CD4-positive, alpha-beta T cell (primary cell): ENCODE measurements at places on chromosomes 2 and 18. TPM values are rescaled to one million over a fixed set of nuclear protein-coding genes. Genes with fewer than 3 reads are reported as not detected.

The SCYGR4 gene
- not detected for total RNA-seq

- no peak for DNase-seq
- H3K4me3 ChIP-seq, result no peak overlapping the region
- H3K27me3 ChIP-seq, result no peaks in the 10 kb centered on the region
- no peaks in the 10 kb centered on the region for H3K36me3 ChIP-seq
- no peaks in the 10 kb centered on the region for H3K4me1 ChIP-seq
These were observed 47.4 kb upstream of the CYRIA start for GRCh38 chr2:16713011-16713423.

DNA sequence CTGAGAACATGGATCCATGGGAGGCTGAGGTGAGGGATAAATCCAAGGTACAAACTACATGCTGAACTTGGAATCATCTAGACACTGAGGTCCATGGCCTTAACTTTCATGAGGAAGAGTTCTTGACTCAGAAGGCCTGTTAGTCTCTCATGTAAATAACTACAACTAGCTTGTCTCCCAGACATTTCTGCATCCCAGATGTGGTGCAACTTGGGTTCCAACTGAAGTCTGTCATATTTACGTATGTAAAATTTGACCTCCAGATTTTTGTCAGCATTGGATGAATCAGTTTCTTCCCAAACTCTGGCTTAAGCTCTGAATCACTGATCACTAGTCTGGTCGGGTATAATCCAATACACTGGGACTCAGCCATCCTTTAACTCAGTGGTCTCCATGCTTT is 306.9 kb downstream of the PDE11A start:
- H3K36me3 ChIP-seq, result no peaks in the 10 kb centered on the region
- no peak overlapping the region for H3K4me3 ChIP-seq
- H3K27me3 ChIP-seq, result no peaks in the 10 kb centered on the region
- no peak overlapping the region for H3K27ac ChIP-seq
- peaks cover 6% of the 10 kb centered on the region for H3K4me1 ChIP-seq
- DNase-seq, result no peak

The MEX3C gene
- 76.1 TPM for total RNA-seq

DNA sequence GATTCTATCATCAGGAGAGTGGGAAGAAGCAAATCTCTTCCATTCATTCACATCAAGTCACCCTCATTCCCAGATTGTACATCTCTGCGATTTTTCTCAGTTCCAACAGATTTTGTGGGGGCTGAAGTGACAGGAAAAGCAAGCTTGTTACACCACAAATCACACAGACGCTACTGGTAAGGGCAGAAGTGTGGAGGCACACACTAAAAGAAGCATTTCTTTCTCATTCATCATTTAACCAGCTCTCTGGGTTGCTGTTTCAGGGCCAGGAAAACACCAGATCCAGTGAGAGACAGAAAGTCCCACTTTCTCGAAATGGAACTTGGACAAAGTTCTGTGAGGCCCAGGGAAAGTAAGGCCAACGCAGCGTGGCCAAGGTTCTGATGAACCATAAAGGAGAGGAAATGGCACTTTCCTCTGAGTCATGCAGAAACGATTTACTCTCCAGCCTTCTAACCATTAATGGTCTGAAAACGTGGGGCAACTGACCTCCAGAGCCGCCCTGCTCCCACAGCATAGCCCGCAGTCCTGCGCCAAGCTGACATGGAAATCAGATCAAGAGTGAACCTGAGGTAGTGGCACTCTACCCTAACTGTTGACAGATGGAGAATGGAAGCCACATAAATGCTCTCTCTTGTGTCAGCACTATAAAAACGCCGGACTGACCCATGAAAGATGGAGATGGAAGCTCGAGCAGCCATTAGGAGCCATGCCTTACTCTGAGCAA is 191.0 kb downstream of the C1D start:
- H3K4me3 ChIP-seq, result no peak overlapping the region
- no peaks in the 10 kb centered on the region for H3K4me1 ChIP-seq
- H3K36me3 ChIP-seq, result no peaks in the 10 kb centered on the region

The UPP2 gene
- not detected for total RNA-seq

The SLC14A1 gene
- total RNA-seq, result 5.2 TPM

DNA sequence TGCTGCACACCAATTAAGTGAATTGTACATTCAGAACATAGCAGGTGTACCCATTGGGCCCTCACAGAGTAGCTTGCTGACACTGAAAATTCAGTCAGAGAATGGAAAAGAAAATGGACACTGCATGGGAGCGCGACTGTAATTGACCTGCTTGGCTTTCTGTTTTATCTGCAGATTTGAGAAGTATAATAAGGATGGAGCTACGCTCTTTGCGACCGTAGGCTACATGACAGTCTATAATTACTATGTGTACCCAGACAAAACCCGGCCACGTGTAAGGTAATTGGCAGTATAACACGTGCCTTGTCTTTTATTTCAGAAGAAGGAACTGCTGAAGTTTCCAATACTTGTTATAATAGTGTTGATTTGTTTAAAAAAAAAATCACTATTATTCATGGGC is 33.5 kb upstream of the METAP1D start:
- H3K4me3 ChIP-seq, result no peak overlapping the region
- peaks cover 41% of the 10 kb centered on the region for H3K36me3 ChIP-seq
- no peaks in the 10 kb centered on the region for H3K27me3 ChIP-seq

The GPR155 gene
- 8.3 TPM for total RNA-seq

The ZAP70 gene
- 440 TPM for total RNA-seq

DNA sequence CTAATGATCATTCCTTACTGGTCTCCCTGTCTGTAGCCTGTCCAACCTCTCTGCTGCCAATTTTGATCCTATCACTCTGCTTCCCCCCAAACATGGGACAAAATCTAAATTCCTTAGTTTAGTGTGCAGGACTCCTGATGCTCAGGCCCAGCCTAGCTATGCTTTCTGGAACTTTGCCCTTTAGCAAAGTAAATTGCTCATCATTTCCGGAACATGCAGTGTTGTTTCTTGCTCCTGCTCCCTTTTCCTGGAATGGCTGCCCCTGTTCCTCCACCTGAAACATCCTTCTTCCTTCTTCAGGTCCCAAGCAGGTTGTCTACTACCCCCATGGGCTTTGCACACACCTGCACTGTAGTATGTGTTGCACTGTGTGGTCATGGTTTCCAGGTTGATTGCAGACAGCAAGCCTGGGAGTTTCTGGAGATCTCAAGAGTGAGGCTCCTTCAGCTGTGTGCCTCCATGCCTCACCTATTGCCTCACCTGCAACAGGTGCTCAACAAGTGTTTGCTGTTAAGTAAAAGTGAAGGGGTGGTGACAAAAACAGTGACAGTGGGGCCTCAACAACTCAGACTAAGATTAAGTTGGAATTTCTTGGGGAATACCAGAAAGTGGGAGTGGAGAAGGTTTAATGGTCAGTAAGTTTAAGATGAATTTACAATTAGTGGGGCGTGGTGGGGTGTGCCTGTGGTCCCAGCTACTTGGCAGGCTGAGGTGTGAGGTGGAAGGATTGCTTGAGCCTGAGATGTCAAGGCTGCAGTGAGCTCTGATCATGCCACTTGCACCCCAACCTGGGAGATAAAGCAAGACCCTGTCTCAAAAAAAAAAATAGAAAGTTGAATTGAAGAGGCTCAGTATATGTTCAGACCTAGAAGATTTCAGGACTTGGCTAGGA is 120.0 kb downstream of the DNAH6 start:
- no peak overlapping the region for H3K27ac ChIP-seq
- H3K4me3 ChIP-seq, result no peak overlapping the region
- no peaks in the 10 kb centered on the region for H3K36me3 ChIP-seq
- H3K27me3 ChIP-seq, result no peaks in the 10 kb centered on the region

The CNOT11 gene
- 46.8 TPM for total RNA-seq

The RAD51AP2 gene
- total RNA-seq, result not detected

The ZSWIM2 gene
- not detected for total RNA-seq

DNA sequence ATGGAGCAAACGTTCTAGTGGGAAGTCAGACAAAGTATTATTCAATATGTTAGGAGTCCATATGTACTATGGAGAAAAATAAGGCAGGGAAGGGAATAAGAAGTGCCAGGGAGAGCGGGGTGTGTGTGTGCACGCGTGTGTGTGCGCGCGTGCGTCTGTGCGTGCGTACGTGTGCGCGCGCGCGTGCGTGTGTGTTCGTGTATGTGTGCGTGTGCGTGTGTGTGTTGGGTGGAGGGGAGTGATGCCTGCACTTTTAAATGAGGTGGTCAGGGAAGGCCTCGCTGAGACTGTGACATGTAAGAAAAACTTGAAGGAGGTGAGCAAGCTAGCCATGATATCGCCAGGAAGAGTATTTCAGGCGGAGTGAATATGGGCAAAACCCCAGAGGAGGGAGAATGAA is 1.6 kb upstream of the MREG start:
- no peaks in the 10 kb centered on the region for H3K36me3 ChIP-seq
- no peak overlapping the region for H3K4me3 ChIP-seq
- H3K27me3 ChIP-seq, result no peaks in the 10 kb centered on the region

The UGT1A5 gene
- total RNA-seq, result not detected

GRCh38 chr2:14751581-14751980 is 119.1 kb downstream of the LRATD1 start:
- no peaks in the 10 kb centered on the region for H3K4me1 ChIP-seq
- no peak overlapping the region for H3K4me3 ChIP-seq
- H3K27me3 ChIP-seq, result no peaks in the 10 kb centered on the region
- H3K27ac ChIP-seq, result no peak overlapping the region
- no peaks in the 10 kb centered on the region for H3K36me3 ChIP-seq

DNA sequence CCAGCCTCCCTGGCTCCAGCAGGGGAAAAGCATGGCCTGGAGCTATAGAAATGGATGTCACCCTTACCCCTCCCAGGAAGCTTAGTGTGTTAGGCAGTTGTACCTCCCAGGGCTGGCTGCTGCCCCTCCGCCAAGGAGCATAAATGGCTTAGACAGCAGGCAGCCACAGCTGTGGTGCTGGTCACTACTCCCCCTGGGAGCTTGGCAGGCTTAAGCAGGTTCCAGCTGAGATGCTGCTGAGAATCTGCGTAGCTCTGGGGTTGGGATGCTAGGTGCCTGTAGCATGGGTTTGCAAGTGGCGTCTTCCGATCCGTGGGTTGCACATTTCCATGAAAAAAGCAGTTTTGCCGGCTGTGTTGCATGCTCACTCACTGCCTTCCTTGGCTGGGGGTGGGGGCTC is 369.7 kb downstream of the CTNNA2 start:
- DNase-seq, result no peak
- no peak overlapping the region for H3K27ac ChIP-seq

DNA sequence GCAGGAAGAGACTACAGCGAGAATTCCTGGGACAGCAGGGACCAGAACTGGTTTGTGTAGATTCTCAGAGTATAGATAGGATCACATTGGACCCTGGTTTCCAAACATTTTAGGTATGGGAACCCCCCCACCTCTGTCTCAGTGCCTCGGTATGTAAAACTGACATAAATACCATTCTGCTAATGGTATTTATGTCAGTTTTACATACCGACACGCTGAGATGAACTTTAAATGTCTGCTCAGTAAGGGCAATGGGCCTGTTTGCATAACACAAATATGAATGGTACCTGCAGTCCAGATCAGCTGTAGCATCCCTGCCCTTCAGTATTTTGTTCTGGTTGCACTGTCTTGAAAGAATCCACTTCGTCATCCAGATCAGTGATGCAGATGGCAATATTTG is 73.2 kb downstream of the WDSUB1 start:
- H3K4me3 ChIP-seq, result no peak overlapping the region
- no peaks in the 10 kb centered on the region for H3K36me3 ChIP-seq
